Jurkat, Clone E6-1 (cell line): ENCODE measurements at places on chromosomes 3 and 15.
A peak's percentile ranks its signal among the peaks of the same experiment; 100 is the strongest.

- no peak for DNase-seq
Measured at GRCh38 chr3:50090984-50091383, 2.3 kb downstream of the RBM5 start.

GRCh38 chr15:84951736-84952135 lies 29.9 kb upstream of the PDE8A start:
- no peak for DNase-seq

- DNase-seq: no peak
Measured at GRCh38 chr3:49880581-49881315, 11.0 kb upstream of the CAMKV start.

GRCh38 chr3:126518779-126519177 lies 1.2 kb upstream of the UROC1 start:
- DNase-seq: no peak

DNA sequence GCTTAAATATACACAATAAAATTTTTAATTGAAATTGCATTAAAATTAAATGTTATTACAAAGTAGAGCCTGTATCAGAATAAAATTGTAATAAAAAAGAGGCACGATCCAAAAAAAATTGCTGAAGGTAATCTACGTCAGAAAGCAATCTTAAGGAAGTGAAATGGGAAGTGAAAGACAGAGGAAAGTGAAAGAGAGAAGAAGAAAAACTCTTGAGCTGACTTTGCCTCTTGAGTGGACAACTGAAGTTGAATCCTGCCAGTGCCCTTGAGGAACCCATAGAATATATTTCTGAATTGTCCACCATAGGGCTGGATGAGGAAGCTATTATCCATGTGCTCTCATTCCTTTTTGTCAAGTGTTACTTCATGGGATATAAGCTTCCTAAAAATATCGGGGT lies 285.1 kb upstream of the STAC start:
- no peak for DNase-seq

- no peak for DNase-seq
Measured at GRCh38 chr15:69025320-69025719, 10.8 kb downstream of the NOX5 start.

- DNase-seq: no peak
Measured at GRCh38 chr3:123449997-123450604, 1.2 kb upstream of the ADCY5 start.

GRCh38 chr15:38002883-38003477 lies 68.5 kb downstream of the TMCO5A start:
- peak; percentile 43 for DNase-seq

GRCh38 chr3:44099566-44100297 lies 142.0 kb upstream of the TOPAZ1 start:
- no peak for DNase-seq

GRCh38 chr15:67917037-67917436 lies 77.2 kb upstream of the RNU6-1 start:
- DNase-seq: no peak

- no peak for DNase-seq
Measured at GRCh38 chr15:73822998-73823397, 50.4 kb upstream of the TBC1D21 start.

- no peak for DNase-seq
Measured at GRCh38 chr3:188671971-188672370, 499.8 kb upstream of the TPRG1 start.

DNA sequence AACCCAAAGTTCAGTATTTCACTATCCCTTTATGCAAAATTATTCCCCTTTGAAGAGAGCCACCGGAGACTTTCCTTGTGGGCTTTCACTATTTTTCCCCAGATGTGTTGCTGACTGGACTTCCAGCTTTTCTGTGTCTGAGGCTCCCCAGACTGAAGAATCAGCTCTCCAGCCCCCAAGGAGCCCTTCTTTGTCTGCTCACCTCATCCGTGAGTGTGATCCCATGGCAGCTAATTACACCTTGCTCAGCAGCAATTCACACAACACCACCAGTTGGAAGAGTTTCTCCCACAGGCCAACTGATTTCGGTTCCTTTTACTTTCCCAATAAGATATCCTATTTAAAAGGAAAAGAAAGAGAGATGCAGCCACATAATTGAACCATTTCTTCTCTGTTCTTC lies 249.5 kb upstream of the TRIM42 start:
- no peak for DNase-seq

GRCh38 chr15:48010316-48010715 lies 110.5 kb upstream of the SLC24A5 start:
- DNase-seq: no peak

GRCh38 chr3:182357928-182358327 lies 435.4 kb upstream of the ATP11B start:
- DNase-seq: no peak

- DNase-seq: no peak
Measured at GRCh38 chr3:43521941-43522340, 99.9 kb downstream of the ANO10 start.

DNA sequence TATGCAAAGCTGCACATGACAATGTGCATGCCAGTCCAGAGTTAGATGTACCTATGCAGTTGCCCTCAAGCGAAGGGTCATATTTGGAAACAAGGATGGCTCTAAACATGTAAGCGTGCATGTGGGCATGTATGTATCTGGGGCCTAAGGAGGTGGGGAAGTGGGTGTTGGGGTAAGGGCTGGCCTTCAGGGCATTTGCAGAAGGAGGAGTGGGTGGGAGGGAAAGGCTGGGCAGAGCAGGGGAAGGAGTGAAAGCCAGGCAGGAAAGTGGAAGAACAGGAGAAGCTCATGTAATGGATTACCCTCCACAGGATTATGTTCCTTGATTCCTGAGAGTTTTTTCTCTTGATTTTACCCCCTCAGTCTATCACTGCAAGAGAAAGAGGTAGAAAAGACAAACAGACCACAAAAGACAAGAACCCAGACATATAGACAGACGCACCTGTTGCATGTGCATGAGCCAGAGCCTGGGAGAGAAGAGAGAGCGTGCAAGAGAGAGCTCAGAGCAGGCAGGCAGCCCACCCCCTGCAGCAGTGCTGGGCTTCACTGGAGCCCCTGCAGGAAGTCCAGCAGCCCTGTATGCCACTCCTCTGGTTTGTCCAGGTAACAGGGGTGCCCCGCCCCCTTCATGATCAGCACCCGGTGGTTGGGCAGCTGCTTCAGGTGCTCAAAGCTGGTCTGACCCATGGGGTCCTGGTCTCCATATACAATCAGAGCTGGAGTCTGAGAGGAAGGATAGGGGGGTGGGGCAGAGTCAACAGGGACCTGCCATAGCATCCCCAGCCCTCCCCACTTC lies 1.8 kb upstream of the PCBP4 start:
- no peak for DNase-seq

DNA sequence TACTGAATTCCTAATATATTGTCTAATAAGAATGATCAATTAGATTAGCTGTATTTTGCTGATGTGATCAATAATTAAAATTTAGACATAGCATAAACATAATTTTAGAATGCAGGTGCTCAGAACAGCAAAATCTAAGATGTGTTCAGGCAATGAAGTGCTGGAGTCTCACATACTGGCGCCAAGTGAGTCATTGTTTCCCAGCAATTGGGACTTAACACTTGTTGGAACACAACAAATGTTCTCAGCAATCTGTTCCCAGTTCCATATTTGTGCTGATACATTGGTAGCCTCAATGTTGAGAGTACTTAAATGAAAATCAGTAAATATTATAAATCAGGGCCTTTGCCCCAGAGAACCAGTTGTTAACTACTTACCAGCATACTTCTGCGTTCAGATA lies 619.0 kb downstream of the ROBO1 start:
- no peak for DNase-seq

GRCh38 chr3:9809239-9809614 lies 835 bp upstream of the TTLL3 start:
- DNase-seq: no peak

- no peak for DNase-seq
Measured at GRCh38 chr3:182911782-182912111, 68.6 kb downstream of the DCUN1D1 start.

- DNase-seq: no peak
Measured at GRCh38 chr3:189573004-189573403, 58.2 kb upstream of the TP63 start.

DNA sequence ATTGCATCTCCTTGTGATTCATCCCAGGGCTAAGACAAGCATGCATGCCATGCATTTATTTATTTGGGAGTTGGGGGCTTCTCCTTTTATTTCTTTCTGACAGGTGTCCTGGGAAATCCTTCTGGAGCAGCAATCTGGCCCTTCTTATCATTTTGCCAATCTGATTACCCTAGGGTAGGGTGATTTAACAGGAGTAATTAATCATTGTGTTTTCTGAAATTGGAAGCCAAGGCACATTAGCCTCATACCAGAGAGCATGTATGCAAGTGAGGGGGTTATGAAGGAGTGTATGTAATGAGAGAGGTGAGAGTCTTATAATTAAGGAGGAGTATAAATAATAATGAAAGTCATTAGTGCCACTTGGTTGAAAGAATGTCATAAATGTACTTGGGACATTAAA lies 37.4 kb upstream of the ARPP21 start:
- no peak for DNase-seq

GRCh38 chr3:96860882-96861281 lies 46.5 kb downstream of the EPHA6 start:
- DNase-seq: no peak

GRCh38 chr3:148173851-148174250 lies 523.9 kb upstream of the AGTR1 start:
- no peak for DNase-seq

- DNase-seq: no peak
Measured at GRCh38 chr3:82587174-82587573, 825.7 kb upstream of the GBE1 start.

DNA sequence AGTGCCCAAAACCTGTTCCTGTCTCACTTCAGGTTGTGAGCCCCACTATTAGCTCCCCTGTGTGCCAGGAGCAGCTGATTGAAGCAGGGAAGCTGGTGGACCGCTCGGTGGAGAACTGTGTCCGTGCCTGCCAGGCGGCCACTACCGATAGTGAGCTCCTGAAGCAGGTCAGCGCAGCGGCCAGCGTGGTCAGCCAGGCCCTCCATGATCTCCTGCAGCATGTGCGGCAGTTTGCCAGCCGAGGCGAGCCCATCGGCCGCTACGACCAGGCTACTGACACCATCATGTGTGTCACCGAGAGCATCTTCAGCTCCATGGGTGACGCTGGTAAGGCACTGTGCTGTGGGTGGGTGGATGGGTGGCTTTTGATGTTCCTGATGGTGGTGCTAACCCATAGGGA lies 334.1 kb upstream of the TPM1 start:
- DNase-seq: no peak

GRCh38 chr3:109685084-109686079 lies 348.0 kb upstream of the DPPA4 start:
- no peak for DNase-seq

- no peak for DNase-seq
Measured at GRCh38 chr15:77825546-77825945, 192.8 kb upstream of the LINGO1 start.

DNA sequence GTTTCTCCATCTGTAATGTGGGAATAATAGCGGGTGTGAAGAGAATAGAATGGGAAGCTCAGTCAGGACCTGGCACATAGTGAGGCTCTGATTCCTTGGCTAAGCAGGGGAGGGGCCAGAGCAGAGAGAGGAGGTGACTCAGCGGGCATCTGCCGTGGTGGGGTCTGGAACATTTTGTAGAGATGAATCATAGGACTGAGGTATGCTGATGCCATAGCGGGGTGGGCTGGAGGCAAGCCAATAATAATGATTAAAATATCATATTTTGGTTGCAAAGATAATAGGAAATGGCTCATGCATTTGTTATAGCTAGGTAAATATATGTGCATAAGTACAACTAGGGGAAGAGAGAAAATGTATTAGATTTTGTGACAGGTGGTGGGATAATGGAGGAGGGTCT lies 11.2 kb downstream of the TGM4 start:
- DNase-seq: no peak

- DNase-seq: no peak
Measured at GRCh38 chr3:160376681-160377080, 22.3 kb downstream of the IFT80 start.

GRCh38 chr3:138049157-138049919 lies 39.4 kb downstream of the CLDN18 start:
- no peak for DNase-seq

GRCh38 chr15:99911816-99912215 lies 178.6 kb upstream of the LYSMD4 start:
- no peak for DNase-seq

GRCh38 chr15:90306560-90306959 lies 41.1 kb downstream of the NGRN start:
- DNase-seq: peak; percentile 16

DNA sequence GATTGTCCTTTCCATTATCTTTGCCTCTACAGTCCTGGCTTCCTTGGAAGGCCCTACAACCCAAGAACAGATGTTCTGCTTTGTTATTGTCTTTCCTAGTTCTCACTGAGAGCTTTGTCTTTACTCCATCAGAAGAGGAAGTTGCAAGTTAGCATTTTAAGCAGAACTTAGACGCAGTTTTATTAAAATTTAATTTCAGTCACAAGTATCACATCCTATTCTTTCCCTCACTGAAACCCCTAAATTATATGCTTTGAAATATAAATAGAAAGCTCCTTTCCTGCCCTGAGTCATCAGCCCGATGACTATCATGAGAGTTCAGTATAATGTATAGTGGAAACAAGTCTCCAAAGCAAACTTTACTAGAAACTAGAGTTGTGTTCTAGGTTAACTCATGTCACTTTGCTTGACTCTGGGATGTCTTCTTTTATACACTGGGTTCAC lies 291.2 kb upstream of the RBMS3 start:
- no peak for DNase-seq

- DNase-seq: no peak
Measured at GRCh38 chr3:15305359-15305844, 27.0 kb downstream of the SH3BP5 start.

GRCh38 chr3:28521663-28522062 lies 173.0 kb upstream of the AZI2 start:
- DNase-seq: no peak

- peak; percentile 89 for DNase-seq
Measured at GRCh38 chr3:195549931-195550519, 6.9 kb upstream of the PPP1R2 start.
